ENCODE measurements at places on chromosomes 7 and 10.

DNA sequence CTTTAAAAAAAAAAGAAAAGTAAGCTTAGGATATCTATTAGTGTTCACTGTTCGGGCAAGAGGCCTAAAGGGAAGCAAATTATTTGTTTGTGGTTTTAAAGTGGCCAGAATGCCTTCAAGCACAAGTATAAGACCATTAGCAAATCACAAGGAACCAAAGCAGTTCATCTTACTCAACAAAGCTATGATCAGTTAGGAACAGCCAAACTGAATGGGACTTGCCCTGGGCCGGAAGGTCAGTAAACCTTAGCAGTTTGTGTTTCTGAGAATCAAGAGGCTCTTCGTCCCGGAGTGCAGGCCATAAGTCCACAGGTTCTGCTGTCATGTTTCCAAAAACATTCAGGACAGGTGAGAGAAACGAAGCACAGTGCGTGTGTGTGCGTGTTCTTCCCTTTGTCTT, 4.5 kb downstream of the FBXW4 start:
- DNase-seq, result no peak

- no peak for DNase-seq
Observed at GRCh38 chr10:10869592-10869991, 148.1 kb upstream of the CELF2 start.

DNA sequence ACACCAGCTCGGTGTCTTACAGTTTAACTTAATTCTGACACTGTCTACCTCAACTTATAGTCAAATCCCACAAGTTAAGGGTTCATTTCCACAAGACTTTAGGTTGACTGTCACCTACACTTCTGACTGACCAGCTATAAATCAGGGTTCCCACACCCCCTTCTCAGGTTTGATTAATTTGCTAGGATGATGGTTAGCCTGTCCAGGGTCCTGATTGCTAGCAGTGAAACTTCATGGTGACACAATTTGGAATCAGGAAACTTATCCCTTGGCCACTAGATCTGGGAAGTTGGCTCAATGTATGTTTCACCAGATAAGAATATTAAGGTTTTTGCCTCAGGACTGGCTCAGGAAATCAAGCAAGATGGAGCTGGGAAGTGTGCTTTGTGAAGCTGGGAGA, 2.8 kb upstream of the RSU1 start:
- DNase-seq, result no peak

- DNase-seq, result no peak
Observed at GRCh38 chr10:71072823-71073210, 139.6 kb upstream of the UNC5B start.

GRCh38 chr7:12314199-12314598, 89.5 kb downstream of the VWDE start:
- no peak for DNase-seq

DNA sequence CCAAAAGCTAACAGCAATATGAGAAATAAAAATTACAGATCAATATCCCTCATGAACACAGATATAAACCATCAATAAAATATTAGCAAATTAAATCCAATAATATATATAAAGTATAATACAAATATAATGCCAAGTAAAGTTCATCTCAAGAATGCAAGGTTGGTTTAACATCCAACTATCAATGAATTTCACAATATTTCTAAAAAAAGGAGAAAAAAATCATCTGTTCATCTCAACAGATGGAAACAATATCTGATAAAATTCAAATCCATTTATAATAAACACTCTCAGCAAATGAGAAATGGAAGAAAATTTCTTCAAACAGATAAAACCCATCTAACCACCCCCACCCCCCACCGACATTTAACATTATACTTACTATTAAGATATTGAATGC, 86.9 kb downstream of the SIRT1 start:
- DNase-seq, result no peak

DNA sequence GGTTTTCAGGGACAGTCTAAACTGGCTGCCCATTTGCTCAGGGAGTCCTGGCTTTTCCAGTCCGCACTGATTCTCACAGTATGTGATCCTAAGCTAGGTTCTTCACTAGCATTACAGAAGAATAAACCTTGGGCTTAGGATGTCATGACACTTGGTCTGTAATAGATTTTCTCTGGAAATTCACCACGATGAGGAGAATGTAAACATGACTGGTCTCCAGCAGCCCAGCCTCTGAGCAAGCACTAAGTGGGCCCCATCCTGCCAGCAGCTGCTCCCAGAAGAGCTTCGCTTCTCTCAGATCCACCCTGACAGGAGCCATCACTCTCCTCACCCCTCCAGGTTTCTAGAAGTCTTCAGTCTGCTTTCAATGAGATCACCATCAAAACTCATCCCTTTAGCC, 103.7 kb upstream of the ZPBP start:
- no peak for DNase-seq

DNA sequence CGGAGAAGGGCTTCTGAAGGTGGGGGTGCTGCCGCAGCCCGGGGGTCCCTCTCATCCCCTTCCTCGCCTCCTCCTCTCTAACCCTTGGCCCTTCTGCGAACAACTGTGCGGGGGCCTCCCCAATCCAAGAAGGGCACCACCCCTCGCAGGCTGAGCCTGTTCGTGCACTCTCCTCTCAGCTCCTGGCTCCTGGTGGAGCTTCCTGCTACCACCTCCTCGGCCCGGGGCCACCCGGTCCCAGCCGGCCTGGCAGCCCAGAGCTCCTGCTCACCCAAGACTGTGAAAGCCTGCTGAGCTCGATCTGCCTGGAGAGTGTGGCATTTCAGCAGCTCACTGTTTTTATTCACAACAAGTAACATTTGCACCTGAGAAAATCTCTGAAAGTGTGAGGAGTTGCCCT, 2.4 kb downstream of the ADGRA1 start:
- DNase-seq, result no peak
